ENCODE measurements at places on chromosomes 3 and 15.

GRCh38 chr3:40753951-40754350, 229.2 kb downstream of the ZNF621 start:
- no peak for DNase-seq

DNA sequence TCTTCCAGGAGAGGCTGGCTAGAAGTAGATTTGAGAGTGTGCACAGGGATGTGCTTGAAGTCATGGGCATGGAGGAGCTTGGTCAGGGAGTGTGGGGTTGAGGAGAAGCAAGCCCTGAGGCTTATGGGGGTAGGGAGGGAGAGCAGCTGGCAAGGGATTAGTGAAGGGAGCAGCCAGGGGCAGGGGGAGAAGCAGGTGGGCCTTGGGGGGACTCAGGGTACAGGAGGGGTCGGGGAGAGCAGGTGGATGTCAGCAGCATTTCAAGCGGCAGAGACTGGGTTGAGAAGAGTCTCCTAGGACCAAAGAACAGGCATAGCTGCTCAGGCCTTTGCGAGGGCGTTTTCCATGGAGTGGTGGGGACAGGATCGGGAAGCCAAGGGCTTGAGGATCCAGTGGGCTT, 3.4 kb upstream of the LMAN1L start:
- DNase-seq, result no peak

- DNase-seq, result no peak
Observed at GRCh38 chr15:38479266-38479665, 25.3 kb downstream of the FAM98B start.

DNA sequence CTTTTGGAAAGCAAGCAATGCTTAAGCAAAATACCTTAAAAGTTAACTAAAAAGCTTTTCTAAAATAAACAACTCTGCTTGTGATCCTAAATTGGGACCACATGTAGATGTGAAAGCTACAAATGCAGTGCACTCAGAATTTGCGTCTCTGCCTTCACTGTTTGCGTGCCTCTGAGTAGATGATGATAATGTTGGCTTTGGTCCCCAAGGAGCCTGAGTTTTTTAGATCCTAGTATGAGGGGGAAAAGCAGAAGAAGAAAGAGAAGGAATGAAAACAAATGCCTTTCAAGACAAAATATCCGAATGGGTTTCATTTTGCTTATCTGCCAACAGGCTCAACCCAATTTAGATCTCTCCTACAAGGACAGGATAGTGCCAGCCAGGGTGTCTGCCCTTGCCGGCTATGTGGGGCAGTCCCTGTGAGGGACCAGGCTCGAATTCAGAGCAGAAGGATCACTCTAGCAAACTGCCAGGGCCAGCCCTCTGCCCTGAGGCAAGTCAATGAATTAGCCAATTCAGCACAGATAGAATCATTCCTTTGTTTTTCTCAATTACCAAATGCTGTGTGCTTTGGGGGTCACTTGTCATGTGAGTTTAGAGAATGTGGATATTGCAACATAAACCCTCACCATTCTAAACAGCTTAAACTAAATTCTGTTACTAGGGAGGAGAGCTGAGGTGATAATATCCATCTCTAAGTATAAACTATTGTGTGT, 28.5 kb downstream of the SCG5 start:
- DNase-seq, result no peak

GRCh38 chr3:164673738-164674137, 404.6 kb downstream of the SI start:
- no peak for DNase-seq

Data from stimulated activated CD4-positive, alpha-beta T cell treated with anti-CD3 and anti-CD28 coated beads, Interleukin-15, amount 100 ng/mL, for 24 hours (primary cell).